ENCODE measurements at places on chromosomes 3 and 15. TPM values are rescaled to one million over a fixed set of nuclear protein-coding genes. Genes with fewer than 3 reads are reported as not detected.

C3orf80 gene
- total RNA-seq, result 0.10 TPM

COLQ gene
- 1.3 TPM for total RNA-seq

OSTN gene
- not detected for total RNA-seq

NSUN3 gene
- total RNA-seq, result 18.4 TPM

OR5K3 gene
- not detected for total RNA-seq

CP gene
- not detected for total RNA-seq

TRAT1 gene
- 24.1 TPM for total RNA-seq

CLDN1 gene
- 1.6 TPM for total RNA-seq

DNA sequence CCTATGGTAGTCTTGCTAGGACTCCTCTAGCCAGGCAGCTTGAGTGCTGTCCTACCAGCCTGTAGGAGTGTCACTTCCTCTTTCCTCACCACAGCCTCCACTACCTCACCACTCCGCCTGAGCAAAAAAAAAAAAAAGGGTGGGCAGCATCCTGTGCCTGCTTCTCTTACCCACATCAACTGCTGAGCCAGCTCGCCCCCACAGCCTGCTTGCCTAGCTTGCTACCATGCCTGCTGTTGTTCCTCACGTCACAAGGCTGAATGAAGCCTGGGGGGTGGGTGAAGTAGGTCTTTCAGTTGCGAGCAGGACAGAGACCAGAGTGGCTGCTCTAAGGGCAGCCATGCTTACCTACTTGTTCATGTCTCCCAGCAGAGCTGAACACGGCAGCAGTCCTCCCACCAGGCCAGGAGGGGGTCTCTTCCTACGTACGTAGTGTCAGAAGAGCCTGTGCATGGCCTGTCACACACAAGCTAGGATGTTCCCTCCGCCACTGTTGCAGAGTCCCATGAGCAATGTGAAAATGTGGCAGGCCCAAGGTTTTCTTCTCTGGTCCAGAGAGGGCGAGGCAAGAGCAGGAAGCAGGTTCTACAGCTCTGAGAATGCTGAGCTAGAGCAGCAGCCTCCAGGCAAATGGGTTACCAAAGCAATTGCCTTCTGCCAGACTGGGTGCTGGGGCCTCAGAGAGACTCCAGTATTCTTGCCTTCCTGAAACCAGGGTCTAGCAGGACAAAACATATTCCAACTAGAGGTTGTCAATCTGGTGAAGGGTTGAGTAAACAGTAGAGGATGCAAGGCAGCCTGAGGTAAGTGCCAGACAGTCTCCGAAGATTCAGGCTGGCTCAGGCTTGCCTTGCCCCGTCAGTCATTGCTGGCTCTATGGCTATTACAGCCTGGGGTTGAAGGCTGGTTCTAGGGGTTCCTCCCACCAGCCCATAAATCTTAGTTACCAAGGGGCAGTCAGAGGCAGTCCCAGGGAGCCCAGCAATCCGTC lies 8.1 kb downstream of the PPM1M start:
- peaks cover 88% of the 10 kb centered on the region for H3K4me1 ChIP-seq
- peak; percentile 89 for DNase-seq
- H3K27ac ChIP-seq, result peak overlapping the region; percentile 94
- H3K4me3 ChIP-seq, result peak overlapping the region; percentile 86
- H3K36me3 ChIP-seq, result peaks cover 14% of the 10 kb centered on the region

- H3K4me1 ChIP-seq, result no peaks in the 10 kb centered on the region
- H3K4me3 ChIP-seq, result no peak overlapping the region
- no peaks in the 10 kb centered on the region for H3K27me3 ChIP-seq
Observed at GRCh38 chr3:46656778-46657556, 36.5 kb downstream of the ALS2CL start.

GRCh38 chr15:63354821-63355650 lies 26.6 kb downstream of the CA12 start:
- no peak overlapping the region for H3K4me3 ChIP-seq
- DNase-seq, result no peak
- H3K36me3 ChIP-seq, result no peaks in the 10 kb centered on the region
- no peaks in the 10 kb centered on the region for H3K4me1 ChIP-seq
- no peak overlapping the region for H3K27ac ChIP-seq

- H3K4me1 ChIP-seq, result peaks cover 71% of the 10 kb centered on the region
- H3K4me3 ChIP-seq, result peak overlapping the region; percentile 76
- peak overlapping the region; percentile 88 for H3K27ac ChIP-seq
Observed at GRCh38 chr15:67746450-67746849, 78.9 kb upstream of the SKOR1 start.

DNA sequence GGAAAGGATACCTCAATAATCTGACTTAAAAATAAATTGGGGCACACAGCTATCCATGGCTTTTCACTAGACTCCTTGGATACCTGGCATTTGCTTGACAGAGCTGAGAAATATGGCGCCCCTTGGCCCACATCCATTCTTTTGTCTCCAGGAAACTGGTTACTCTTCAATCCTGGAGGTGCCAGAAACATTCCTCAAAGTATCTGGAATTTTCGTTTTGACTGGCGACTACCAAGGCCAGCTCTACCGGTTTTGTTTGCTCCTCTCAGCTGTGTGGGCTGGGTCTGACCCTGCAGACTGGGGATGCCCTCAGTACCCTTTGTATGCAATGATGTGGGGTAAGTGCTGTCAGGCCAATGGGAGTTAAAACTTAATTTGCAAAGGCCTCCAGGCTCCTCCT lies 27.0 kb downstream of the KATNBL1 start:
- no peak for DNase-seq
- no peaks in the 10 kb centered on the region for H3K27me3 ChIP-seq
- no peak overlapping the region for H3K27ac ChIP-seq
- peaks cover 7% of the 10 kb centered on the region for H3K4me1 ChIP-seq
- peaks cover 3% of the 10 kb centered on the region for H3K36me3 ChIP-seq
- H3K4me3 ChIP-seq, result no peak overlapping the region

DNA sequence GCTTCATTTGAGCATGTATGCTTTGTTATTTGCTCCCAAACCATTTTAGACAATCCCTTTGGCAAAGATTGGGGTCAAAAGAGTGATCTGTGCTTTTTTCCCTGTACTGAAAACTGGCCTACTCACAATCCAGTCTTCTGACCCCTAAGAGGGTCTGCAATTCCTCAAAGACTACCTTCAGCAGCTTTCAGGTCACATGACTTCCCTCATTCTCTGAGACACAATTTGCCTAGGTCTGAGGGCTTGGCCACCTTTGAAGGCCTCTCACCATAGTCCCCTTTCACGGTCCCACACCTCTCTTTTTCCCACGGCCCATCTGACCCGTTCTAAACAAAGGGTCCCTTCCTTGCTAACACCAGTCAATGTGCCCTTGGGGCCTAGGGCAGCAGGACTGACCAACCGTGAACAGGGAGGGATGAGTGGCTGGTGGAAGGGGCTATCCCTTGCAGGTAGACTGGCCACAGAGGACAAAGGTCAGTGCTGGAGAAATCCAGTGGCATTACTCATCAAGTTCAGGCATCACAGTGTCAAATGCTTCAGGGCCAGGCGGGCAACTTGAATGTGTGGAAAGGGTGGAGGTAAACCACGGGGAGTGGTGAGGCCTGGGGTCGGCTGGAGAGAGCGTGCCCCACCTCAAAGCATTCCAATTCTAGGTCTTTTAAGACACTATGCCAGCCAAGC lies 10.8 kb downstream of the RASL12 start:
- no peak overlapping the region for H3K4me3 ChIP-seq
- DNase-seq, result no peak
- H3K4me1 ChIP-seq, result no peaks in the 10 kb centered on the region
- H3K27ac ChIP-seq, result no peak overlapping the region
- H3K27me3 ChIP-seq, result no peaks in the 10 kb centered on the region

- no peaks in the 10 kb centered on the region for H3K4me1 ChIP-seq
- no peak overlapping the region for H3K27ac ChIP-seq
- no peaks in the 10 kb centered on the region for H3K27me3 ChIP-seq
- no peaks in the 10 kb centered on the region for H3K36me3 ChIP-seq
- DNase-seq, result no peak
Observed at GRCh38 chr3:54304877-54305276, 182.5 kb downstream of the CACNA2D3 start.

DNA sequence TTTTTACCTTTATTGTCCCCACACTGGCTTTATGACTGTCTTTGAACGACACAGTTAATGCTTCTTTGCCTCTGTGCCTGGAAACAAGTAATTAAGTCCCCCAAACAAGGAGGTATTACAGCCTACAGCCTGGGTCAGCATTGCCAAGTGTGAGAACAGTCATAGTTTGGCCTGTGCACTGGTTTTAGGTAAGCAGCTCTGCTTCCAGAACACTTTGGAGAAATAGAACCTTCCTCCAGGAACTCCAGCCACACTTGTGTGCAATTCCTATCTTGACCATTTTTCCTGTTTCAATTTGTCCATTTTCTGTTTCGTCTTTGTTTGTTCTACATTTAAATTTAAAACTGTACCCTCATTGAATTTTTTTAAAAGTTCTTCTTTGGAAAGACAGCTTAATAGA lies 568.2 kb downstream of the TUSC7 start:
- DNase-seq, result no peak
- H3K4me3 ChIP-seq, result no peak overlapping the region
- H3K36me3 ChIP-seq, result no peaks in the 10 kb centered on the region
- no peak overlapping the region for H3K27ac ChIP-seq
- no peaks in the 10 kb centered on the region for H3K27me3 ChIP-seq

- peaks cover 17% of the 10 kb centered on the region for H3K4me1 ChIP-seq
- no peaks in the 10 kb centered on the region for H3K27me3 ChIP-seq
- H3K27ac ChIP-seq, result no peak overlapping the region
- no peak for DNase-seq
- H3K4me3 ChIP-seq, result no peak overlapping the region
- H3K36me3 ChIP-seq, result peaks cover 7% of the 10 kb centered on the region
Observed at GRCh38 chr3:138717348-138717747, 108.8 kb downstream of the FAIM start.

DNA sequence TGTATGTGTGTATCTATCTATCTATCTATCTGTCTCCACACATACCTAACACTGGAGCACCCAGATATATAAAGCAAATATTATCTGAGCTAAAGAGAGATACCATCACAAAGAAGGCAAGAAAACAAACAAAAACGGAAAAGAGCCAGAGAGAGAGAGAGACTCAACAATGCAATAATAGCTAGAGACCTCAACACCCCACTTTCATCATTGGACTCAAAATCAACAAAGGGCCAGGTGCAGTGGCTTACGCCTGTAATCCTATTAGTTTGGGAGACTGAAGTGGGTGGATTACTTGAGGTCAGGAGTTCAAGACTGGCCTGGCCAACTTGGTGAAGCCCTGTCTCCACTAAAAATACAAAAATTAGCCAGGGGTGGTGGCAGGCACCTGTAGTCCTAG lies 23.4 kb downstream of the NCBP2 start:
- DNase-seq, result no peak
- H3K27me3 ChIP-seq, result no peaks in the 10 kb centered on the region
- H3K4me3 ChIP-seq, result no peak overlapping the region
- H3K27ac ChIP-seq, result no peak overlapping the region
- no peaks in the 10 kb centered on the region for H3K4me1 ChIP-seq

DNA sequence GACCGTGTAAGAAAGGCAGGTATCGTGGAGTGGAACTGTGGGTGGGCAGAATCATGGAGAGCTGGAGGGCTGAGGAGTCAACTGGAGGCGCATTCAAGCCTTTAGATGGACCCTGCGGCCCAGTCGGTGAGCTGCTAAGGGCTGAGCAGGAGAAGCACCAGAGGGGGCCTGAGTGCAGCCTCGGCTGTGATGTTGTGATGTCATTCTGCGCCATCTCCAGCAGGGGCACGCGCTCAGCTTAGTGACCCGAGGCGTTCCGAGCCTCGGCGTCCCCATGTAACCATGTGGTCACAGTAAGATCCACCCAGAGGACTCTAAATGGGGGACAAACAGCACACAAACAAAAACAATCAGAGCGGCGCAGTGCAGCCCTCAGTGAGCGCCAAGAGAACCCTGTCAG lies 76.8 kb downstream of the VGLL4 start:
- H3K4me3 ChIP-seq, result no peak overlapping the region
- H3K27ac ChIP-seq, result no peak overlapping the region
- peaks cover 8% of the 10 kb centered on the region for H3K4me1 ChIP-seq
- H3K27me3 ChIP-seq, result no peaks in the 10 kb centered on the region

- no peaks in the 10 kb centered on the region for H3K4me1 ChIP-seq
- DNase-seq, result no peak
- no peak overlapping the region for H3K4me3 ChIP-seq
- H3K27me3 ChIP-seq, result no peaks in the 10 kb centered on the region
Observed at GRCh38 chr15:78928616-78929093, 16.2 kb downstream of the CTSH start.

DNA sequence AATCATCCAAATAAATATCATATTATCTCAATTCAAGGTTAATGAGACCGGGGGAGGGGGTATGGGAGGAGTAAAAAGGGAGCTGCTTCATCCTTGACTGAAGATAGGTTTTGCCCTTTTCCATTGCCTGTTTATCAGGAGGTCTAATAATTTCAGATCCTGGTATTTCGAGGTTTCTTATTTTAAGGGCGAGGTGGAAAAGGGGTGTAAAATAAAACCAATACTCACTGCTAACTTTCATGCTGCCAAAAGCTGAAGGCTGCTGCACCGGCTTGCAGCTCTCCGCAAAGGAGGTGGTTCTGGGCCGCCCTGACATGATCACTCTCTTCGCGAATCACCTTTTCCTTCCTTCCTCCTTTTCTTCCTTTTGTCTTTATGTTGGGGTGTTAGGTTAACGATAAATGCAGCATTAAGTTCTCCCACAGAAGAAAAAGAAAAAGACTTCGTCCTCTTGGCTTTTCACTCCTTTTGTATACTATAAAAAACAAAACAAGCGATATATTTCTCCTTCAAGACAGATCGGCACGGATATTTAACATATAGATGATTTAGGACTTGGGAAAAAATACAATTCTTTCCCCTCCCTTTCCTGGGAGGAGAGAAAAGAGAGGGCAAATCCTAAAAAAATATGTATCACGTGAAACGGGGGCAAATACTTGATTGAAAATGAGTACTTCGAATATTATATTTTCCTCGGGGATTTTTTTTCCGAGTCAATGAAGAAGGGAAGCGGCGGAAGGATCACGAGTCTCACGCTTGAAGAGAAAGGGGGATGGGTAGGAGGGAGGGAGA lies 932 bp downstream of the GSK3B start:
- DNase-seq, result peak; percentile 27
- H3K27me3 ChIP-seq, result no peaks in the 10 kb centered on the region
- H3K36me3 ChIP-seq, result peaks cover 2% of the 10 kb centered on the region
- no peak overlapping the region for H3K27ac ChIP-seq
- no peak overlapping the region for H3K4me3 ChIP-seq
- peaks cover 33% of the 10 kb centered on the region for H3K4me1 ChIP-seq

- DNase-seq, result no peak
- H3K27ac ChIP-seq, result no peak overlapping the region
- H3K4me3 ChIP-seq, result peak overlapping the region; percentile 74
- H3K27me3 ChIP-seq, result peaks cover 8% of the 10 kb centered on the region
Observed at GRCh38 chr15:75648156-75649000, 666 bp downstream of the SNX33 start.

GRCh38 chr3:156455839-156456238 lies 99.1 kb downstream of the SSR3 start:
- no peaks in the 10 kb centered on the region for H3K36me3 ChIP-seq
- no peak for DNase-seq
- H3K4me1 ChIP-seq, result no peaks in the 10 kb centered on the region
- no peak overlapping the region for H3K4me3 ChIP-seq
- no peak overlapping the region for H3K27ac ChIP-seq
- H3K27me3 ChIP-seq, result no peaks in the 10 kb centered on the region
